NCI-H187 (cell line): ENCODE measurements at places on chromosomes 13 and 19.

DNA sequence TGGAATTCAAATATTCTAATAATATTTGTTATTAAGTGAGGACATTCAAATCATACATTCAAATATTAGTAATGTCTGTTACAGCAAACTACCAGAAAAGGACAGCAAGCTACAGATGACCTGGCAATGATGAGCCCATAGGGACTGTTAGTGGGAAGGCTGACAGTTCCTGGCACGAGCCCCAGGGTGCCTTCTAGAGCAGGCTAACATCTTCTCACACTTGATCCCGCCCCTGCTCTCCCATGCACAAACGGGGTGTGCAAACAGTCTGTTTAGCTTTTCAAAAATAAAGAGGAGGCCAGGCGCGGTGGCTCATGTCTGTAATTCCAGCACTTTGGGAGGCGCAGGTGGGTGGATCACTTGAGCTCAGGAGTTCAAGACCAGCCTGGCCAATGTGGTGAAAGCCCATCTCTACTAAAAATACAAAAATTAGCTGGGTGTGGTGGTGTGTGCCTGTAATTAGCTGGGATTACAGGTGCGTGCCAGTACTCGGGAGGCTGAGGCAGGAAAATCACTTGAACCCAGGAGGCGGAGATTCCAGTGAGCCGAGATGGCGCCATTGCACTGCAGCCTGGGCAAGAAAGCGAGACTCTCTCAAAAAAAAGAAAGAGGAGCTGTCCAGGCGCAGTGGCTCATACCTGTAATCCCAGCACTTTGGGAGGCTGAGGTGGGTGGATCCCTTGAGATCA, 9.6 kb upstream of the GARRE1 start:
- no peak for DNase-seq

DNA sequence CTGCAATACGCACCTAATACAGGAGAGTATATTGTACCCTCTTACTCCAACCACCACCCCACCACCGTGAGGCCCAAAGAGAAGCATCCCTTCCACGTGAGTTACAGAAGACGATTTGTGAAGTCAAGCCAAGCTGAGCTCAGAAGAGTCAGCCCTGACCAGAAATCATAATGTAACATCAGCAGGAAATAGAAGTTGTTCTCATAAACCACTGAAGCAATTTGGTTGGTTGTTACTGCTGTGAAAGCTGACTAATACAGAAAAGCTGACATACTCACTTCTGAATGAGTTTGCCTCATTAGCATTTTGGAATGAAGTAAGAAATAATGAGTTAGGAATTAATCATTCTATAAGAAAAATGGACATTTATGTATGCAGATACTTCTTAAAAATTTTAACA, 749.4 kb upstream of the SLC10A2 start:
- DNase-seq, result no peak

DNA sequence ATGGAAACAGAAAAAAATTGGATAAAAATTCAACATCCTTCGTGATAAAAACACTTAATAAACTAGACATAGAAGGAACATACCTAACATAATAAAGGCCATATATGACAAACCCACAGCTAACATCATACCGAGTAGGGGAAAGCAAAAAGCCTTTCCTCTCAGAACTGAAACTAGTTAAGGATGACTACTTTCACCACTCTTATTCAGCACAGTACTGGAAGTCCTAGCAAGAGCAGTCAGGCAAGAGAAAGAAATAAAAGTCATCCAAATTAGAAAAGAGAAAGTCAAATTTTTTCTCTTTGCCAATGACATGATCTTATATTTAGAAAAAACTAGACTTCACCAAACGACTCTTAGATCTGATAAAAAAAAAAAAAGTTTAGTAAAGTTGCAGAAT, 25.8 kb upstream of the SLC7A9 start:
- DNase-seq, result no peak

GRCh38 chr19:49151267-49152118, 3.7 kb downstream of the HRC start:
- peak; percentile 96 for DNase-seq

DNA sequence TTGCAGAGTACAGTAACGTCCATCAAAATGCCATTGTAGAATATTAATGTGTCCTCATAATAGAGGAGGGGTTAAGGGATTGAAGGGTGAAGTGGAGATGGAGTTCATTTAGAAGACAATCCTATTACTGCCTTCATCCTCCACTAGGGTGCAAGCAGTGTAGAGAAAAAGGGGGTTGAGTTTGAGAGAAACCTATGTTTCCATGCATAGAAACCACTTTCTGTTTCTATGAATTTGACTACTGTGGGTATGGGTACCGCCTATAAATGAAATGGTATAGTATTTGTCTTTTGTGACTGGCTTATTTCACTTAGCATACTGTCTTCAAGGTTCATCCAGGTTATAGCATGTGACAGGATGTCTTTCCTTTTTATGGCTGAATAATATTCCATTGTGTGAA, 156.0 kb downstream of the GGACT start:
- no peak for DNase-seq
